Activated T-cell treated with anti-CD3 and anti-CD28 coated beads for 1 hour (primary cell): ENCODE measurements at places on chromosomes 2 and 18.

DNA sequence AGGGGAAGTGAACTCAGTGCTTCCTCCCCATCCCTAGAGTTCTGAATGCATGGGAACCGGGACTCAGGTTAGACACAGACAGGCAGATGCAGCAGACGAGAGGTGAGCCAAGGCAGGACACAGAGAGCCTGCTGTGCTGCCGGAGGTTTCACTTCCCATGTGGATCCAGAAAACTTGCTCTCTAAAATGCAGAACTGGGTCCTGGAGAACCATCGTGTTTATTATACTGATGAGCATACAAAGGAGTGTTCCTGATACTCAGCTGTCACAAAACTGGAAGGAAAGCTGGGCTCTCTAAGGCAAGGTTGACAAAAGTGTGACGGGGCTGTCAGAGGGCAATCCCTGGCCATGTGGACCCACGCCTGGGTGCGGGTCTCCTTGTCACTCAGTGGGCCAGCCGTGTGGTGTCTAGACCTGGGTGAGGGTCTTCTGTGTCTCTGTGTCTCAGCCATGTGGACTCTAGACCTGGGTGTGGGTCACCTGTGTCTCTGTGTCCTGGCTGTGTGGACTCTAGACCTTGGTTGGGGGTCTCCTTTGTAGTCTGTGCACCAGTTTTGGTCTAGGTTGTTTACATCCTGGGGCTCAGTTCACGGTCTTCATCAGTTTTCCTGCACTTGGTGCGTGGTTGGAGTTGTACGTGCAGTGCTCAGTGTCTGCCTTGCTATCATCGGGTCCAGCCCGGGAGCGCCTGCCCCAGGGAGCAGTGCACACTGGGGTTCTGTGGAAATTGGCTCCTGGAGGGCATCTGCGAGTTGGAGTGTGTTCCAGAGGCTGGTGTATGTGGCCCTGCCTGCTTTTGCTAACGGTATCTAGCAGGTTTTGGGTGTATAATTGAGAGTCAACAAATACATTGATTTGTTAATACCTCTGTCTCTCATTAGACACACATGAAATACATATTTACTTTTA is 141.1 kb downstream of the ATP9B start:
- DNase-seq = no peak

GRCh38 chr2:225779829-225780228 is 380.3 kb downstream of the NYAP2 start:
- DNase-seq = no peak

- no peak for DNase-seq
Measured at GRCh38 chr2:174925046-174925784, 80.0 kb downstream of the CHN1 start.

GRCh38 chr2:128734521-128735295 is 416.0 kb upstream of the HS6ST1 start:
- no peak for DNase-seq

GRCh38 chr2:98293030-98293429 is 53.2 kb upstream of the CNGA3 start:
- DNase-seq = no peak

DNA sequence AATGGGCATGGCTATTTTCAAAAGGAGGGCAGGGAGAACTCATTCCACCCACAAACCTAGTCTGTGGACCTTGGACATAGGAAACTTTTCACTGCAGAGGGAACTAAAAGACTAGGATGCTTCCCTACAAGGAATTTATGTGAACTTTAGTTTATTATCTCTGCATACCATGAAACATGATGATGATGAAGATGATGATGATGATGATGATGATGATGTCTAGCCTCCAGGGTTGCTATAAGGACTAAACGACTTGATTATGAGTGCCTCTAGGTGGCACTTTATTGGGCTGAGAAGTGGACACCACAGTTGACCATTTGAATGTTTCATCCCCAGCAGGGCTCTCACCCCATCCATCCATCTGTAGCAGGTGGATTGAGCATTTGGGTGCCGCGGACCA is 260.0 kb upstream of the TCF4 start:
- no peak for DNase-seq

DNA sequence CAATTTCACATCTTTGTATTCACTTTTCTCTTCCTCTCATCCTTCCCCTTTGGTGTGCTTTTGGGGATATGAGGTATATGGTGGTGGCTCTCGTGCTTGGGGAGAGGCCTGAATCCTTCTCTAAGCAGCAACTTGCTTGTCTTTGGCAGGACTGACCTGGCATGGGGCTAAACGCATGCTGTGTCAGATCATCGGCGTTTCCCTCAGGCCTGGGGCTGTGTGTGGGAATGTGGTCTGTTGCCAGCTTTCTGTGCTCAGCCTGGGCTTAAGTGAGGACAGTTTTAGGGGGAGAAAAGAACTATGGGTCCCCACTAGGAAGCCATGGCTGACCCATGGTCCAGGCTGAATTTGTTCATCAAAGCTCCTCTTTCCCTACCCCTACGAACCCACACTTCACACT is 60.7 kb downstream of the TET3 start:
- no peak for DNase-seq

- no peak for DNase-seq
Measured at GRCh38 chr2:60364491-60364890, 189.0 kb downstream of the BCL11A start.

- no peak for DNase-seq
Measured at GRCh38 chr2:159971365-159972152, 90.9 kb downstream of the PLA2R1 start.

GRCh38 chr18:78981394-78981831 is 1.8 kb downstream of the SALL3 start:
- DNase-seq = no peak

DNA sequence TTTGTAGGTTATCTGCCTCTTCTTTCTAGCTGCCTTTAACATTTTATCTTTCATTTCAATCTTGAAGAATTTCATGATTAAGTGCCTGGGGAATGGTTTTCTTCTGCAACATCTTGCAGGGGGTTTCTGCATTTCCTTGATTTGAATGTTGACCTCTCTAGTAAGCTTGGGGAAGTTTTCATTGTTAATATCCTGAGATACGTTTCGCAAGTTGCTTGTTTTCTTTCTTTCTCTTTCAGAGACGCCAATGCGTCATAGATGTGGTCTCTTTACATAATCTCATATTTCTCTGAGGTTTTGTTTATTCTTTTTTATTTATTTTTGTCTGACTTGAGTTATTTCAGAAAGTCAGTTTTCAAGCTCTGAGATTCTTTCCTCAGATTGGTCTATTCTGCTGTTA is 225.7 kb downstream of the XIRP2 start:
- DNase-seq = no peak

GRCh38 chr2:100546469-100546868 is 16.3 kb upstream of the PDCL3 start:
- DNase-seq = no peak

DNA sequence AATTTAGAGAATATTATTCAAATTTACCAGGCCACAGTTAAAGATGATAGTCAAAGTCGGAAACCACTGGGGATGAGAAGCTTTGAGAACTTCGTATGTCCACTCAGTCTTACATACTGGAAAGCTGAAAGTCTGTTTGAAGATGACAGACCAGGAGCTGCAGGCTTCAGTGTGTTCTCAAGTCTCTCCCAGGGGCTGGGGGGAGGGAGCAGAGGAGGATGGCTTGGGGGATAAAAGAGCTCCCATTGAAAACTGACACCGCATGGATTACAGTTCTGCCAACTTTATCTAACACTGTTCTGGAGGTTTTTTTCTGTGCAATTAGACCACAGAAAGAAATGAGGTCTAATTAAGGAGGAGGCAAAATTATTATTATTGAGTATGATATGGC is 170.5 kb upstream of the ALKAL2 start:
- DNase-seq = no peak

DNA sequence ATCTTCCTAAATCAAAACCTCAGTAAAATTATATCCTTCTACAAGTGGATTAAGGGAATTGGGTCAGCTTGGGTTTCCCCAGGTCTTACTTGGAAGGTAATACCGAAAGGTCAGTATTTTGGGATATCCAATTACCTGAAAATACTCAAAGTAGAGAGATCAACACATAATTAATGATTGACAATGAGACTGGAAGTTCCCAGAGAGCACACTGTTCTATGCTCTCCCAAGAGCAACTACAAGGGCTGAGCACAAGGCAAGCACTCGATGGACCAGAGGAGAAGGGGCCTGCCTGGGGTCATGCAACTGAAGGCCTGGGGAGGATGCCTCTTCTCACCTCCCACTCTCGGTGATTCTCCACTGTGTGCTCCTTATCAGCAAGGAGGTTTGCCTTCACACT is 159.2 kb upstream of the ACAA2 start:
- no peak for DNase-seq

DNA sequence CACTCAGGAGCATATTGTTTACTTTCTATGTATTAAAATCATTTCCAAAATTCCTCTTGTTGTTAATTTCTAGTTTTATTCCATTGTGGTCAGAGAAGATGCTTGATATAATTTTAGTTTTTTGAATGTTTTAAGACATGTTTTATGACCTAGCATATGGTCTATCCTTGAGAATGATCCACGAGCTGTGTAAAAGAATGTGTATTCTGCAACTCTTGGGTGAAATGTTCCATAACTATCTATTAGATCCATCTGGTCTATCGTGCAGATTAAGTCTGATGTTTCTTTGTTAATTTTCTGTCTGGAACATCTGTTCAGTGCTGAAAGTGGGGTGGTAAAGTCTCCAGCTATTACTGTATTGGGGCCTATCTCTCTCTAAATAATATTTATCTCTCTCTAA is 83.3 kb upstream of the EPAS1 start:
- no peak for DNase-seq

DNA sequence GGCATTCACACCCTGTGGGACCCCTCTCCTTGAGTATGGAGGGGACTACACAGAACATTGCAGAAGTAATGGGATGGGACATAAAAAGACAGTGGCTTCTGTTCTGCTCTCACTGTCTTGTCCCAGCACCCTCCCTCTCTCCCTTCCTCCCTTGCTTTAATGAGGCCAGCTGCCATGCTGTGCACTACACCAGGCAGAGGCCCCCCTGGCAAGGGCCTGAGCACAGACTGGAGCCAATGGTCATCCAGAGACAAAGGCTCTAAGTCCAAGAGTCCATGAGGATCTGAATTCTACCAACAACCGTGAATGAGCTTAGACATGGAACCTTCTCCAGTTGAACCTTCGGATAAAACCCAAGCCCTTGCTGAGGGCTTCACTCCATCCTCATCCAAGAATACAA is 263.0 kb downstream of the NDUFA10 start:
- no peak for DNase-seq

DNA sequence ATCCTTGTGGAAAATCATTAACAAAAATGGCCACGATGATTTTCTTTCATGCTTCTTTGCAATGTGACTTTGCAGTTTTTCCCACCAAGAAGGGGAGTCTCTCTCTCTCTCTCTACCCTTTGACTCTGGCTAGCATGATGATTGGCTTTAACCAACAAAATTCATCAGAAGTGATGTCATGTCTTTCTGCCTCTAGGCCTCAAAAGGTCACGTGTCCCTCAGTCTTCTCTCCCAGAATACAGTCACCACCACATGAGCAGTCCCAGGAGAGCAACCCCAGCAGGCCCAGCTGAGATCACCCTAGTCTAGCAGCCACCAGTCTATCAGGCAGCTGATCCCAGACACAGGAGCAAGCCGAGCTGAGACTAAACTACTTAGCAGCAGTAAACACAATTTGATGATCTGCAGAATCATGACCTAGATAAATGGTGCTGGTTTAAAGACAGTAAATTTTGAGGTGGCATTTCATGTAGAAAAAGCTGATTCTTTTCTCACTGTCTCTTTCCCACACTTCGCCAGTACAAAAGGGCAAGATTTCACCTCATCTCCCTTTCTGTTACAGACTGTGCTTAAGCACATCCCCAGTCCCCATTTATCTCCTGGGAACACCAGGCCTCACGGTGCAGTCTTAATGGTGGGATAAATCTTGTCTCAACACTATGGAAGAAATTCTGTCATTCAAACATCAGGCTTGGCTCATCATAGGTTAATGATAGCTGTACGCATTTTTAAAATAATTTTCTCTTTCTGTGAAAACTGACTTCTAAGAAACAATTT is 132.7 kb downstream of the SCG2 start:
- DNase-seq = no peak

GRCh38 chr2:189548666-189549448 is 31.7 kb downstream of the SLC40A1 start:
- no peak for DNase-seq

- no peak for DNase-seq
Measured at GRCh38 chr2:190762566-190762965, 113.7 kb downstream of the NAB1 start.

- no peak for DNase-seq
Measured at GRCh38 chr18:62987055-62987830, 271.9 kb downstream of the PHLPP1 start.

- no peak for DNase-seq
Measured at GRCh38 chr2:46951290-46952064, 35.9 kb upstream of the MCFD2 start.

DNA sequence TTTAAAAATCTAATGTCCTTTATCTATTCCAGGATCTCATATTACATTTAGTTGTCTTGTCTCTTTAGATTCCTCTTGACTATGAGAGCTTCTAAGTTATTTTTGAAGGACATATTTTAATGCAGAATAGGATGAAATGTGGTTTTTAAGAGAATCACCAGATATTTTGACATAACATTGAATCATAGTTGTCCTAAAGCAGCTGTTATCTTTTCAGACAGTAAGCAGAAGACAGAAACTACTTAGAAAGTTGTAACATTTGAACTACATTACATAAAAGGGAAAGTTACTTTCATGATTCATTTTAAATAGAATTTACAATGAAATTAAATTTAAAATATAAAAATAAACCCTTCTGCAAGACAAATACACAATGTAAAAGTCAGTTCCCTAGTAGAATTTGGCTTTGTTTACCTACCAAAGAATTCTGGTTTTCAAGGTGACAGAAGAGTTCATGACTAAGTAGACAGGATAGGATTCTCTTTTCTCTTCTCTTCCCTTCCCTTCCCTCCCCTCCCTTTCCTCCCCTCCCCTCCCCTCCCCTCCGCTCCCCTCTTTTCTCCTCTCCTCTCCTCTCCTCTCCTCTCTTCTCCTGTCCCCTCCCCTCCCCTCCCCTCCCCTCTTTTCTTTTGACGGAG is 186.0 kb downstream of the DIS3L2 start:
- DNase-seq = no peak

DNA sequence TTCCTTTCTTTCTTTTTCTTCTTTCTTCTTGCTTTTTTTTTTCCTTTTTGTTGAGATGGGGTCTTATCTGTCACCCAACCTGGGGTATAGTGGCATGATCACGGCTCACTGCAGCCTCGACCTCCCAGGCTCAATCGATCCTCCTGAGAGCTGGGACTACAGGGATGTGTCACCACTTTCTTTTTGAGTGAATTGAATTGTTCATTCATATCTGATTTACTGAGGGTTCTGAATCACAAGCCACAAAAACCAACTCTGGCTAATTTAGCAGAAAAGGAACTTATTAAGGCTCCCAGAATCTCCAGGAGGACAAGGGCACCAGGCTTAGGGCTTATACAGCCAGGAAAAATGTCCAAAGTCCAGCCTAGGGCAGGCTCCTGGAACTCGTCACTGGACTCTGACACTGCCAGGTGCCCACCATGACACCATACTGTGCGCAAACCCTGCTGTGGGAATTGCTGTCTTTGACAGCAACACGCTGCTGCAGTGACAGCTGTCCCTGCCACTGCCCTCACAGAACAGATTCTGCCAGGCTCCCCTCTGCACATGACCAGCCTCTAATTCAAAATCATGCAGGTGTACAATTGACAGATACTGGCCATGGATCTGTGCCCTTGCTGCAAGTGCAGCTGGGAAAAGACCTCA is 42.9 kb upstream of the EML6 start:
- DNase-seq = no peak
